ENCODE measurements at places on chromosomes 6 and 20. TPM values are rescaled to one million over a fixed set of nuclear protein-coding genes. Genes with fewer than 3 reads are reported as not detected.

MUCL3 gene
- total RNA-seq = not detected

ATP6V1G2 gene
- 1.6 TPM for total RNA-seq

GJA1 gene
- 248 TPM for total RNA-seq

HMGN3 gene
- 168 TPM for total RNA-seq

SIGLEC1 gene
- 6.4 TPM for total RNA-seq

RRAGD gene
- 123 TPM for total RNA-seq

PHACTR3 gene
- total RNA-seq = 4.3 TPM

MYH7B gene
- total RNA-seq = 253 TPM

SAMD3 gene
- total RNA-seq = not detected

GNMT gene
- 0.77 TPM for total RNA-seq

RAB32 gene
- 7.2 TPM for total RNA-seq

HLA-DPB1 gene
- total RNA-seq = 34.1 TPM

BPIFB2 gene
- total RNA-seq = not detected

HTR1E gene
- not detected for total RNA-seq

UBD gene
- not detected for total RNA-seq

GLP1R gene
- total RNA-seq = 7.5 TPM

TTK gene
- 0.25 TPM for total RNA-seq

C6orf120 gene
- 14.0 TPM for total RNA-seq

PGC gene
- total RNA-seq = not detected

SCUBE3 gene
- total RNA-seq = 8.8 TPM

PDYN gene
- total RNA-seq = not detected

LY86 gene
- 1.2 TPM for total RNA-seq

PAK5 gene
- total RNA-seq = not detected

FAM209B gene
- 0.47 TPM for total RNA-seq

FAM83C gene
- total RNA-seq = not detected

HAO1 gene
- total RNA-seq = not detected

CST2 gene
- total RNA-seq = not detected

FOXQ1 gene
- not detected for total RNA-seq

RIPOR3 gene
- 6.5 TPM for total RNA-seq
